ENCODE measurements at places on chromosomes 2 and 18.

- no peaks in the 10 kb centered on the region for H3K27me3 ChIP-seq
- no peaks in the 10 kb centered on the region for H3K4me1 ChIP-seq
- no peak for DNase-seq
- no peaks in the 10 kb centered on the region for H3K36me3 ChIP-seq
Observed at GRCh38 chr2:238093181-238094140, 6.7 kb upstream of the ESPNL start.

- peaks cover 27% of the 10 kb centered on the region for H3K4me1 ChIP-seq
- H3K27ac ChIP-seq, result no peak overlapping the region
- peak; percentile 25 for DNase-seq
- H3K4me3 ChIP-seq, result no peak overlapping the region
Observed at GRCh38 chr2:75311521-75311920, 112.2 kb upstream of the TACR1 start.

GRCh38 chr18:56559044-56559443 lies 79.3 kb downstream of the TXNL1 start:
- no peaks in the 10 kb centered on the region for H3K36me3 ChIP-seq
- no peaks in the 10 kb centered on the region for H3K27me3 ChIP-seq
- H3K27ac ChIP-seq, result no peak overlapping the region
- no peaks in the 10 kb centered on the region for H3K4me1 ChIP-seq

DNA sequence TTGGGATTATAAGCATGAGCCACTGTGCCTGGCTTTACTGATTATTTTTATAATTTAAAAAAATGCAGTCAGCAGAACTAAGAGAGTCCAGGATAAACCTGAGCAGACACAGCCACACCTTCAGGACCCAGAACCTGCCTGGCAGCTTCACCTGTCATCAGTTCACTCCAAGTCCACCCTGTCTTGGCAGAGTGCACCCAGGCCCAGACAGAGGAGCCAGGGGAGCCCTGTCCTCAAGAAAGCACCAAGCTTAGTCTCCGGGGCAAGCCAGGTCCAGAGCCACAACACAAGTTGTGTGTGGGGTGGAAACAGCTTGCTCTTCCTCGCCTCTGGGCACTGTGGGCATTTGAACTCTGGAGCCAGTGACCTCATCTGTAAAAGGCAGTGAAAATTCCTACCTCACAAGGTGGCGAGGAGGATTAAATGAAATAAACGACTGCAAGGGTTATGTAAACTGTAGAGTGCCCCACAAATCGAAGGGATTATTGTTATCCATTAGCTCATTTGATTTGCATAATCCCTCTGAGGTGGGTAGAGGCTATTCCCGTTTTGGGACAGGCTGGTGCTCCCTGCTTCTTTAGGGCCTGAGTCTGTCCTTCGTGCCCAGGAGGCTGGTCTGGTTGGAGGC lies 24.7 kb downstream of the MYCN start:
- H3K27ac ChIP-seq, result no peak overlapping the region
- no peak for DNase-seq
- no peak overlapping the region for H3K4me3 ChIP-seq

GRCh38 chr18:11260961-11261461 lies 111.6 kb upstream of the PIEZO2 start:
- H3K4me1 ChIP-seq, result no peaks in the 10 kb centered on the region
- DNase-seq, result no peak
- no peaks in the 10 kb centered on the region for H3K36me3 ChIP-seq
- H3K27me3 ChIP-seq, result peaks cover 29% of the 10 kb centered on the region

DNA sequence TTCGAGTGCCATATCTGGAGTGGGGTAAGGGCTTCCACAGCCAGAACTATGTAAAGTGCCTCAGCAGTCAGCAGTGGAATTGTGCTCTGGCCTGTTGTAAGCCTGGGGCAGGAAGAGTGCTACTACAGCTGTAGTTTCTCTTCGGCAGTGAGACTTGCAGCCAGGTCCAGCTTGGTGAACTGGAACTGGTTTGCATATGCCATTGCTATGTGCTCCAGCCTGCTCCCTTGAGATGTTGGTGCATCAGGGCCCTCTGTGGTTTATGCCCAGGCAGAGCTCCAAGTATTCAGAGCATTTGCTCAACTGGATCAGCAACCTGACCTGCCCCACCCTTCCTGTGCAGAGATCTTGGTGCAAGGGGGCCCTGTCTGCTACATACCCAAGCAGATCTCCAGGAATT lies 47.8 kb downstream of the ZNF804A start:
- H3K4me3 ChIP-seq, result no peak overlapping the region
- DNase-seq, result peak; percentile 82
- no peaks in the 10 kb centered on the region for H3K36me3 ChIP-seq
- H3K4me1 ChIP-seq, result peaks cover 17% of the 10 kb centered on the region

GRCh38 chr18:26356045-26356785 lies 130.0 kb downstream of the TAF4B start:
- H3K4me1 ChIP-seq, result no peaks in the 10 kb centered on the region
- DNase-seq, result no peak
- H3K27ac ChIP-seq, result no peak overlapping the region
- H3K27me3 ChIP-seq, result no peaks in the 10 kb centered on the region
- no peaks in the 10 kb centered on the region for H3K36me3 ChIP-seq
- H3K4me3 ChIP-seq, result no peak overlapping the region

DNA sequence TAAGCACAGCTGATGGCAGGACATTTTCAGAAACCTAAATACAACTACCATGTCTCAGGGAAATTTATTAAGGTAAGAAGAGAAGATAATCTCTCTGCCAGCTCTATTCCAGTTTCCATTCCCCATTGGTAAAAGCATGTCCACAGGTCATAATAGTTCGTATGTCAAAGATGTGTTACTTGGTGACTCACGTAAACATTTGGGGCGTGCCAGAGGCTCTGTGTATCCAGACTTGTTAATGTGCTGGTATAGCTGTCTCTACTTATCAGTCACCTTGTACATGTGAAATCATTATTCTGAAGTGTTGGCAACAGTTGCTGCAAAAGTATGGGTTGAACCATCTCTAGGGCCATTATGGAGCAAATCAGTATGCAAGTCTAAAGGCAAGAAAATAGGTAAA lies 1345.1 kb downstream of the SUCLG1 start:
- no peaks in the 10 kb centered on the region for H3K27me3 ChIP-seq
- no peak overlapping the region for H3K27ac ChIP-seq
- no peaks in the 10 kb centered on the region for H3K36me3 ChIP-seq
- H3K4me1 ChIP-seq, result peaks cover 33% of the 10 kb centered on the region
- H3K4me3 ChIP-seq, result no peak overlapping the region
- peak; percentile 36 for DNase-seq

DNA sequence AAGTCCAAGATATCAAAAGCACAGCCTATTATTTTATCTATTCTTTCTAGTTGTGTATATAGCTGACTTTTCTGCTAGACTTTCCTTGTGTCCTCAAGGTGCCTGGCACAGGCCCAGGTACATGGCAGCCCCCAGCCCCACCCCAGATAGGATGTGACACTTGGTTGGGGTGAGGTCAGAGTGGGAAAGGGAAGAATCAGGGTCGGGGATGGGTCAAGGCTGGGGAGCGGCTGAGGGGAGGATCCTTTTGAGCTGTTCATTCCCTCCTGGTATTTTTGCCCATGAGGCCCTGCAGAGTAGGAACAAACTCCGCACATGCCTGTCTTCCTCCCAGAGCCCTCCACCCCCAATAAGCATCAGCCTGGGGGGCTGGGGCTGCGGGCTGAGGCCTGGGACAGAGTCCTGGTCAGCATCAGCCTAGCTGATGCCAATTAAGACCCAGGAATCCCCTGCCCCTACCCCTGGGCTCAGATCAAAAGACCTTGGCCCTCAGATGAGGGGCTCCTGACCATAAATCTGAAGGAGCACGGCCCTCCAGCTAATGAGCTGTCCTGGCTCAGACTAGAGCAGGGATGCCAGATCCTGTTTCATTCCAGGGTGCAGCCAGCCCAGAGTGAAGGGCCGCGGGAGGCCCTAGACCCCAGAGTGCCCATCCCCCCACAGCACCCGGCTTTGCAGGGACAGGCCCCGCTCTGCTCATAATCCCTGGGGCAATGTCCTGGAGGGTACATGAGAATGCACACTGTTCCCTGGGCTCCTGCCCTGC lies 85.3 kb downstream of the SDC1 start:
- H3K27me3 ChIP-seq, result no peaks in the 10 kb centered on the region
- no peak overlapping the region for H3K4me3 ChIP-seq
- peaks cover 19% of the 10 kb centered on the region for H3K4me1 ChIP-seq
- H3K36me3 ChIP-seq, result no peaks in the 10 kb centered on the region

GRCh38 chr18:58359218-58359617 lies 269.7 kb downstream of the ALPK2 start:
- H3K4me3 ChIP-seq, result no peak overlapping the region
- peaks cover 34% of the 10 kb centered on the region for H3K4me1 ChIP-seq
- H3K36me3 ChIP-seq, result peaks cover 15% of the 10 kb centered on the region
- no peak for DNase-seq

- H3K4me3 ChIP-seq, result no peak overlapping the region
- H3K27me3 ChIP-seq, result no peaks in the 10 kb centered on the region
Observed at GRCh38 chr2:203427061-203427460, 98.9 kb downstream of the ABI2 start.

DNA sequence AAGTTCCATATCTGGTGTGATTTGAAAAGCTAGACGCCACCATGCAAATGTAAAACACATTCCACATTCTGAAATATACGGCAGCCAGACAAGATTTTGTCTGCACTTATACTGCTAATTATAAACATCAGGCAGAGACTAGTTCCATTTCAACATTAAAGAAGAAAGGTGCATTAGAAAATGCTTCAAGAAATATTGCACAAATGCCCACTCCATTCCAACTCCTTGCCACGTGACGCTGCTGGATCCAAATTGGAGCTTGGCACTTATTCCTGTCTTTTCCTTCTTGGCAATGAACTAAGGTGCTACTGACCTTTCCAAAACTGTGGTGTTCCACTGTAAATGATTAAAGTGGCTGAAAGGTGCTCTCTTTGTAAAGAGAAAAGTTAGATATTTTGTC lies 6.3 kb downstream of the COL6A3 start:
- H3K27ac ChIP-seq, result no peak overlapping the region
- DNase-seq, result no peak
- no peaks in the 10 kb centered on the region for H3K36me3 ChIP-seq
- H3K4me1 ChIP-seq, result no peaks in the 10 kb centered on the region
- no peaks in the 10 kb centered on the region for H3K27me3 ChIP-seq

DNA sequence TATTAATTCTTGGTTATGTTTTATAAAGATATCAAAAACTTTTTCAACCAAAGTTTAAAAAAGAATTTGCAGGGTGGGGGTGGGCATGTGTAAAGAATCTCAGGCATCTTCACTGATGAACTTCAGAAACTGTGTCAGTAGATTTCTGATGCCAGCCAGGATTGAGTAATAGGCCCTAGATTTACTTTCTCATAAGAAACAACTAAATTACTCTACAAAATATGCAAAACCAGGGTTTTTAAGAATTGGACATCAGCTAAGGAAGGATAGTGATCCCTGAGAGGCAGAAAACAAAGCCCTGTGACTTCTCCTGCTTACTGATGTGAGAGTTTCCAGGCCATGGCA lies 11.9 kb upstream of the IL1R1 start:
- H3K36me3 ChIP-seq, result no peaks in the 10 kb centered on the region
- no peak for DNase-seq
- H3K27ac ChIP-seq, result no peak overlapping the region
- H3K27me3 ChIP-seq, result no peaks in the 10 kb centered on the region
- H3K4me3 ChIP-seq, result no peak overlapping the region

- H3K4me1 ChIP-seq, result no peaks in the 10 kb centered on the region
- H3K27me3 ChIP-seq, result peaks cover 9% of the 10 kb centered on the region
- no peaks in the 10 kb centered on the region for H3K36me3 ChIP-seq
- H3K27ac ChIP-seq, result no peak overlapping the region
Observed at GRCh38 chr18:10195529-10195928, 258.9 kb upstream of the APCDD1 start.

DNA sequence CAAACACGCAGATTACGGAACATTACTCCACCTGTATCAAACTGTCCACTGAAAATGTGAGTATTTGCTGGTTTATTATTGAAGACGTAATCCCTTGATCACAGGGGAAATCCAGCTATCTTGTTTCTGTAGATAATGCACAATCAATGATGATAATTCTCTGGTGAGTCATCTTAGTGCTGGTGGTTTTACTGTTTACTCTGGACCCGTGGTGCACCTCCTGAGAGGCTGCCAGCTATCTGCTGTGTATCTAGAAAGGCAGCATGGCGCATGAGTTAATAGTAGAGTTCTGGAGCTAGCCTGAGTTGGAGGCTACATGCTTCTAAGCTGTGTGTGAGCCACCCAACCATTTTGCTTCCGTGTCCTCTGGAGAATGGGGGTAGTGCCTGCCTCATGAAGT lies 6.5 kb downstream of the NCAPH start:
- no peaks in the 10 kb centered on the region for H3K27me3 ChIP-seq
- H3K27ac ChIP-seq, result peak overlapping the region; percentile 56
- peaks cover 32% of the 10 kb centered on the region for H3K4me1 ChIP-seq
- H3K4me3 ChIP-seq, result no peak overlapping the region

GRCh38 chr2:171309455-171310286 lies 124.1 kb downstream of the METTL8 start:
- no peaks in the 10 kb centered on the region for H3K27me3 ChIP-seq
- peaks cover 6% of the 10 kb centered on the region for H3K4me1 ChIP-seq
- no peak for DNase-seq
- no peak overlapping the region for H3K4me3 ChIP-seq
- H3K27ac ChIP-seq, result no peak overlapping the region

DNA sequence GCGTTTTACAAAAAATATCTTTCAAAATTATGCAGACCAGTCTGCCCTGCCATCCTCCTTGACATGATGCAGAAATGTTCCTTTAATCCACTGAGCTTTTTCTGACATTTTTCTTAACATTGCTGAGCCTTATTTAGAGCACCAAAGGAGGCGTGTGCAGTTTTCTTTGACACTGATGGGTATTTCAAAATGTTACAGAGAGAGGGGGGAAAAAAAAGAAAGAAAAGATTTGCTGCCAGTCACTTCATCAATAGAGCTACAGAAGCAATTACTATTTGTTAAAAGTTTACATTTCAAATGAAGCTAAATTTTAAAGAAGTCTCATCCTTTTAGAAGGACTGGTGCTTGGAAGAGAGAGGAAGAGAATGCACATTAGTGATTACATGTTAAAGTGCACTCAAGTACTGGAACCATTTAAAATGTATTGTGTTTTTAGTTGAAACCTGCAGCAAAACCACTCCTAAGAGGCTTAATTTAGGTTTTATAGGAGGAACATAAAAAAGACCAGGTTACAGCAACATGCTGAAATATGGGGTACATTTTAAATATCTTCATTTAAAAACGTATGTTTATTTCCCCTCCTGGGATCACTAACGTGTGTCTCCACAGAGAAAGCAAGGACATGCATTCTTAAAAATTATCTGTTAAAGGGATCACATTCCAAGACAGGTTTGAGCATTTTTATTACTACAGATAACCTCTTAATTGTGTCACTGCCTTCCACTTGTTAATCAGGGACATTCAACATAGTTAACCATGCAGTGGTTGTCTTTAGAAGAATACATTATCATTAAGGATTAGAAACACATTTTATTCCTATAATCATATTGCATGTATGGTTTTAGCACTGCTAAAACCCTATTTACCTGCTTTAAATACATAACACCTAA lies 258.4 kb downstream of the MEIS1 start:
- H3K4me1 ChIP-seq, result no peaks in the 10 kb centered on the region
- H3K27me3 ChIP-seq, result peaks cover 99% of the 10 kb centered on the region
- H3K27ac ChIP-seq, result no peak overlapping the region

- no peak overlapping the region for H3K27ac ChIP-seq
- peaks cover 10% of the 10 kb centered on the region for H3K4me1 ChIP-seq
- peak overlapping the region; percentile 30 for H3K4me3 ChIP-seq
- H3K36me3 ChIP-seq, result no peaks in the 10 kb centered on the region
- H3K27me3 ChIP-seq, result peaks cover 4% of the 10 kb centered on the region
- no peak for DNase-seq
Observed at GRCh38 chr2:237626813-237627440, 460 bp upstream of the LRRFIP1 start.

GRCh38 chr2:202756598-202756997 lies 115.0 kb downstream of the ICA1L start:
- H3K4me3 ChIP-seq, result no peak overlapping the region
- H3K36me3 ChIP-seq, result no peaks in the 10 kb centered on the region

All from PC-3 (cell line).